ENCODE measurements at places on chromosomes 12 and 14.

GRCh38 chr12:107094183-107094448 is 767 bp upstream of the CRY1 start:
- H3K4me1 ChIP-seq: no peaks in the 10 kb centered on the region
- H3K36me3 ChIP-seq: no peaks in the 10 kb centered on the region
- peak overlapping the region; percentile 98 for H3K4me3 ChIP-seq
- H3K27me3 ChIP-seq: no peaks in the 10 kb centered on the region
- peak overlapping the region; percentile 22 for H3K27ac ChIP-seq

DNA sequence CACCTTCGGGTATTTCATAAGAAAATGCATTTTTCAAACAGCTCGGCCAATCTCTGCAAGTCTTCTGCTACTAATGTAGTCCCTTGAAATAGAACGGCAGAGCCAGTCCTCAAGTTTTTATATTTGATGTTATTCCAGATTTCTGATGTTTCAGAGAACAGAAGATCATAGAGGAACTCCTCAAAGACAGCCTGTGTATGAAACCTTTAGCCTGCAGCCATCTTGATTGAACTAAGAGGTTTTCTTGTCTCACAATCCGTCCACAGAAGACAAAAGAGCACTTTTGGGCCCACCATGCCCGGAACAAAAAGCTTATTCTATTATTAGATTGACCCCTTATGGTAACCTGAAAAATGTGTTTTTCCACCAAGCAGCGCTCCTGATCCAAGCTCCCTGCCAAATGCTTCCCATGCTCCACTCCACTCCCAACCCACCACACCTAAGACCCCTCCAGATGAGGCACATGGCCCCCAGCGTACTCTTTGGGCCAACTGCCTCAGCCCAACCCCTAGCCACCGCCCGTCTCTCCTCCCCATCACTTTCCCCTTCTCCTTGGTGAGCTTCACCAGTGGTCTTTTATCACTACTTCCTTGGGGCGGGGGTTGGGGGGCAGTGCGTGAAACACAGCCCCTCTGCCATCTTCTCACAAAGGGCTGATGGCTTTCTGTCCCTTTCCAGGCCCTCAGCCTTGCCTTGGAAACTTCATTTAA is 175.8 kb downstream of the CALM1 start:
- H3K4me1 ChIP-seq: peaks cover 30% of the 10 kb centered on the region
- no peaks in the 10 kb centered on the region for H3K27me3 ChIP-seq
- no peak overlapping the region for H3K4me3 ChIP-seq
- H3K36me3 ChIP-seq: no peaks in the 10 kb centered on the region

DNA sequence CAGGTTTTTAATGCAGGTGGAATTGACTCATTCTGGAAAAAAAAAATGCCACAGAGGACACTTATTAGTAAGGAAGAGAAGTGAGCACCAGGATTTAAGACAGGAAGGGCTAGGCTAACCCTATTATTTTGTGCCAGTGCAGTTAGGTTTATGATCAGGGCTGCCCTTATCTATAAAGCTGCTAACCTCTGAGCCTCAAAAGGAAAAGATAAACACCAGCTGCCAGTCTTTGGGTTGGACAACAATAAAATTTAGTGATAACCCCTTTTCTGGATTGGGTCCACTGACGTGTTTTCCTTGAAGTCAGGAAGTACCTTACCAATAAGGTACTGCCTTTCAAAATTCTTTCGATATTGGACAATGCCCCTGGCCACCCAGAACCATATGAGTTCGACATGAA is 128.9 kb downstream of the NUBPL start:
- H3K27me3 ChIP-seq: no peaks in the 10 kb centered on the region
- no peak overlapping the region for H3K4me3 ChIP-seq
- H3K36me3 ChIP-seq: no peaks in the 10 kb centered on the region
- no peaks in the 10 kb centered on the region for H3K4me1 ChIP-seq
- no peak for DNase-seq

GRCh38 chr14:52876311-52876710 is 74.5 kb downstream of the FERMT2 start:
- H3K4me1 ChIP-seq: peaks cover 14% of the 10 kb centered on the region
- H3K27ac ChIP-seq: no peak overlapping the region
- H3K36me3 ChIP-seq: peaks cover 23% of the 10 kb centered on the region

DNA sequence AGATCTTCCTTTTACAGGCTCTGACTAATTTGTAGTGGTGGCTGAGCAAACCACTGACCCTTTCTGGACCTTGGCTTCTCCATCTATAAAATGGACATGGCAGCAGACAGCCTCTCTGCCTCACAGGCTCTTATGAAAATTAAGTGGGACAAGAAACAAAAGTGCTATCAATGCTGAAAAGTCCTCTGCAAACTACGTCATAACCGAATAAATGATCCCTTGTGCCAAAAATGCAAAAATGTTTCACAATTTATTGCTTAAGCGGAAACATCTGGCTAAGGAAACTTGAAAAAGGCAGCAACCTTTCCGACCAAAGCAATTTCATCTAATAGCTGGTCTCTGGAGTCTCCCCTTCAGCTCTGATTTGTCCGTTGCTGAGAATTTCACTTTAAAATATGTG is 108.5 kb upstream of the PLXNC1 start:
- DNase-seq: no peak
- no peaks in the 10 kb centered on the region for H3K4me1 ChIP-seq
- H3K27me3 ChIP-seq: no peaks in the 10 kb centered on the region
- no peak overlapping the region for H3K27ac ChIP-seq
- H3K4me3 ChIP-seq: no peak overlapping the region

DNA sequence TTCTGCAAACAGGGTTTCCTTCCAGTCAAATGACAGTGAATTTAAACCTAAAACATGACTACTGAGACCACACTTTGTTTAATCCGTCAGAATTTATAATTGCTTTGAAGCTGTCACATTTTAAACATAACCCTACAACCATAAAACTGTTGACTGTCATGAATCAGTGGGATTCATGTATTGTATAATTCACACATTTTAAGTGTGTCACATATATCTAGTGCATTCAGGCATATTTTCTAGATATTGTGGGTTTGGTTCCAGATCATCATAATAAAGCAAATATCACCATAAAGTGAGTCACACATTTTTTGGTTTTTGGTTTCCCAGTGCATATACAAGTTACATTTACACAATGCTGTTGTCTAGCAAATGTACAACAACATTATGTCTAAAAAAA is 304.4 kb downstream of the TMEM132D start:
- no peaks in the 10 kb centered on the region for H3K4me1 ChIP-seq
- DNase-seq: no peak
- no peak overlapping the region for H3K27ac ChIP-seq

GRCh38 chr12:24922090-24922489 is 26.8 kb downstream of the BCAT1 start:
- no peak overlapping the region for H3K27ac ChIP-seq
- no peaks in the 10 kb centered on the region for H3K27me3 ChIP-seq
- H3K4me3 ChIP-seq: no peak overlapping the region
- peaks cover 3% of the 10 kb centered on the region for H3K4me1 ChIP-seq

- DNase-seq: no peak
- H3K4me3 ChIP-seq: no peak overlapping the region
- no peaks in the 10 kb centered on the region for H3K27me3 ChIP-seq
- peaks cover 39% of the 10 kb centered on the region for H3K4me1 ChIP-seq
Observed at GRCh38 chr12:132503618-132504204, 13.8 kb downstream of the FBRSL1 start.

DNA sequence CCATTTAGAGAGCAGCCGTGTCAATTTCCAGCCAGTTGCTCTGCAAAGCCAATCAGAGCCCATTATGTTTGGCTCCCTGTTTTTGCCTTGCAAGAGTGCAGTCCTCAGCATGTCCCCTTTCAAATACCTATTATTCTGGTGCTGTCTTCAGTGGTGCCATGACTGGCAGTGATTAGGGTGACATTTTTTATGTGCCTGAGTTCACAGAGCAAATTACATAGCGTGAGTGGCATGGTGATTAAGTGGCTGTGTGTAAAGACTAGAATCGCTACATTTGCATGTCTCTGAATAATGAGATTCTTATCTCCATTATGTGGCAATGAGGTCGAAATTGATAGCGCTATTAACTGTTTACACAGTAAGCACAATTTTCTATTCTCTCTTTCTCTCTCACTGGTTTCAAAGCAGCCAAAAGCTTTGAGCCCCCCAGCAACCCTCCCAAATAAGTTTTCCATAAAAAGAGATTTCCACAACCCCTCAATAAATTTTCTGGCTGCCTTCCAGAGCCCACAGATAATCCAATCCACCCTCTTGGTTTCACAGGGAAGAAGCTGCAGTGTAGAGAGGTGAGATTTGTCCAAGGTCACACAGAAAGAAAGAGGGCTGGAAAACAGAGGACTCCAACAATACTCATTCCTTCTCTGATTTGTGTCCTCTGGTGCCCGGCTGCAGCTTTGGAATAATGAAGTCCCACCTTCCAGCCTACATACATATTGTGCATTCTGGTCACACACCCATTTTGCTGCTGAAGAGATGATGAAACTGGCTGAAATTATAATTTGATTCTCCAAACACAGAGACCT is 58.8 kb upstream of the NUDT4 start:
- H3K27me3 ChIP-seq: no peaks in the 10 kb centered on the region
- no peak overlapping the region for H3K27ac ChIP-seq
- H3K4me3 ChIP-seq: no peak overlapping the region
- no peak for DNase-seq

DNA sequence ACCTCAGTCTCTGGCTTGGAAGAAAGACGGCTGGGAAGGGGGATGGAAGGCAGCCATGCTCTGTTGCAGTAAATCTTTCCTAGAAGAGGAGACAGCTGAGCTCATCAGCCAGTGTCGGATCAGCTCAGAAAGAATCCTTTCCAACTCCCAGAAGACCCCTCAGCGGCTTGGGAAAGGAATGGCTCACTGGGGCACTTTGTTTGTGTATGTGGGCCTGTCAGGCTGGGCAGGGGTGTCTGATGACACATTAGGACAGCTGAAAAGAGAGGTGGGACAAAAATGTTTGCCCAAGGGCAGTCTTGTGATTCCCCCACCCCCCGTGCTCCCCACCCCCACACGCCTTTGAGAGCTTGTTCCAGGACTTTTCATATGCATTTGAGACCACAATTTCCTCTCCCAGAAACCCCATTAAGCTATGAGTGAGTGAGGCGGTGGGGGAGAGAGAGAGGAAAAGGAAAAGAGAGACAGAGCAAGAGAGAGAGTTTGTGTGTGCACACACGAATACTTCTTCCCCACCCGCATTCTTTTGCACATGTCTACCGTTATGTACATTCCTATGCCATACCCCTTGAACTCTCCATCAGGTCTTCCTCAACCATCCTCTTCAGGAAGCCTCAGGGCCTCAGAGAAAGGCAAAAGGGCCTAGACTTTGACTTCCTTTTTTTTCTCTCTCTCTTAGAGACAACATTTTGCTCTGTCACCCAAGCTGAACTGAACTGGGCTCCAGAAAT is 198.9 kb downstream of the ZFP36L1 start:
- H3K27ac ChIP-seq: no peak overlapping the region
- no peak for DNase-seq
- H3K4me3 ChIP-seq: no peak overlapping the region
- no peaks in the 10 kb centered on the region for H3K36me3 ChIP-seq
- H3K27me3 ChIP-seq: no peaks in the 10 kb centered on the region

DNA sequence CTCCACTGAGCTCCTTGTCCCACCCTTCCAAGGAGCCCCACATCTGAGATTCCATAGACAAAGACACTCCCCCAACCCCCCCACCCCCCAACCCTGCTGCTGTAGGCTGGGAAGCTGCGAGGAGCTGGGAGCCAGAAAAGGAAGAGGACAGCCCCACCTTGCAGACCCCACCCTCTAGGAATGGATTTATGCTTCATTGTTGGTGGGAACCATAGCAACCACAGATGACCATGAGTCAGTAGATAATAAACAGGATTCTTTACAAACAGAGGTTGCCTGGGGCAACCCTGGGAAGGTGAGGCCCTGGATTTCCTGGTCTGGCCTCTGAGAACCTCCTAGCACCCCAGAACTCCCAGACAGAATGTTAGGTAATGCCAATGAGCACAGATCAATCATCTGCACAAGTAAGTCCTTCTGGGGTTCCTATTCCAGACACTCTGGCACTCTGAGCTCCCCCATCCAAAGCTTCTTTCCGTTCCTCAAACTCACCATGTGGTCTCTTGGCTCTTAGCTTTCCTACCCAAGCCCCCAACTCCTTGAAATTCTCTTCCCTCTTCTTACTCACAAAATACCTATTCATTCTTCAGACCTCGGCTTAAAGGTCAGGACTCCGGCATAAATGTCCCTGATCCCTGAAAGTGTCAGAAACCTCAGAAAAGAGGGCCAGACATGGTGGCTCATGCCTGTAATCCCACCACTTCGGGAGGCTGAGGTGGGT is 15.2 kb upstream of the PLEKHG6 start:
- H3K27ac ChIP-seq: no peak overlapping the region
- H3K4me1 ChIP-seq: no peaks in the 10 kb centered on the region
- no peak for DNase-seq
- no peak overlapping the region for H3K4me3 ChIP-seq
- H3K27me3 ChIP-seq: no peaks in the 10 kb centered on the region

GRCh38 chr12:31297572-31298514 is 28.1 kb downstream of the SINHCAF start:
- peaks cover 83% of the 10 kb centered on the region for H3K36me3 ChIP-seq
- peaks cover 12% of the 10 kb centered on the region for H3K4me1 ChIP-seq
- H3K27me3 ChIP-seq: no peaks in the 10 kb centered on the region
- no peak overlapping the region for H3K27ac ChIP-seq

GRCh38 chr12:66662729-66663128 is 16.1 kb downstream of the GRIP1 start:
- H3K4me1 ChIP-seq: no peaks in the 10 kb centered on the region
- H3K4me3 ChIP-seq: no peak overlapping the region
- H3K27ac ChIP-seq: no peak overlapping the region
- no peaks in the 10 kb centered on the region for H3K27me3 ChIP-seq
- no peak for DNase-seq

DNA sequence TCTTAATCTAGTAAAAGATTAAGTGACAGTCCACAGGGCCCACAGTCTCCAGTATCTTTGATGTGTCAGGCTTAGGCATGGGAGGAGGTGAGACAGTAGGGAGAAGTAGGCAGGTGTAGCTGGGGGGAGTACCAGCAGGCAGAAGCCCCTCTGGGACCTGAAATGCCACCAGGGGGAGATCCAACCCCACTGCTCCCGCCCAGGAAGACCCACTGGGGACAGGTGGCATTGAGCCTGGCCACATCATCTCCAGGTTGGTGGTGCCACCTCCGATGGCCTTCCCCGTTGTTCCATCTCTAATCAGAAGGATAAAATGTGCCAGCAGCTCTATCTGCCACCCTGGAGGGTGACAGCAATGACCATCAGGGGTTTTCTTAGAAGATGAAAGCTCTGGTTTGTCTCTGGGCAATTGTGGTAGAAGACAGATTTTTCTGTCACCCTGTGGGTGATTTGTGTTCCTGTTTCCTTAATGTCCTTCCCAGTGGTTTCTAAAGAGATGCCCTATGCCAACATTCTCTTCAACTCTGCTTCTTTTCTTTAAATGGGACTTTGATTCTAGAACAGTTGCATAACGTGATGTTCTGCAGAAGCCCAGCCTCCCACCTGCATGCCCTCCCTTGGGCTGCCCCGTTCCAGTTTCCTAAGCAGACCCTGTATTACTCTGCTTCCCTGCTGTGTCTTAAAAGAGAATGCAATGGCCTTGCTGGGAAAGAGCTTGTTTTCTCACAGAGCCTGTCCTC is 12.3 kb upstream of the SERPINA12 start:
- H3K27me3 ChIP-seq: no peaks in the 10 kb centered on the region
- H3K4me3 ChIP-seq: no peak overlapping the region
- peaks cover 3% of the 10 kb centered on the region for H3K4me1 ChIP-seq
- H3K36me3 ChIP-seq: no peaks in the 10 kb centered on the region

- DNase-seq: no peak
- peaks cover 2% of the 10 kb centered on the region for H3K4me1 ChIP-seq
- H3K36me3 ChIP-seq: no peaks in the 10 kb centered on the region
- H3K4me3 ChIP-seq: no peak overlapping the region
Observed at GRCh38 chr12:110104188-110105094, 19.7 kb upstream of the IFT81 start.
